ENCODE measurements at places on chromosomes 11 and 22.
A peak's percentile ranks its signal among the peaks of the same experiment; 100 is the strongest.

GRCh38 chr11:126423743-126424142 lies 68.3 kb downstream of the ST3GAL4 start:
- no peak for DNase-seq

GRCh38 chr11:1151366-1152315 lies 6.1 kb upstream of the MUC5AC start:
- DNase-seq: no peak

DNA sequence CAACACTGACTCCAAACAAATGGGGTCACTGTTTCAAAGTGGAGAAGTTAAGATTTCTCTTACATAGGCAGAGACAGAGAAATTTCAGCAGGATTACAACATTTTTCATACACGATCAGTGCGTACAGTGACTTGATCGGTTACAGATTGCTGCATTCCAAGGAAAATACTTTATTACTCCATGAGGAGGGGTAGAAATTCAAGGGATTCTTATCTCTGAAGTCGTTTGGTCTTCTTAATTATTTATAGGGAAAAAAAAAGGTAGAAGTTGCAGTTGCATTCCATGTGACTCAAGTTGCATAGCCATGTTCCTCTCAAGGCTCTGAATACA lies 10.7 kb upstream of the SMIM38 start:
- DNase-seq: no peak

DNA sequence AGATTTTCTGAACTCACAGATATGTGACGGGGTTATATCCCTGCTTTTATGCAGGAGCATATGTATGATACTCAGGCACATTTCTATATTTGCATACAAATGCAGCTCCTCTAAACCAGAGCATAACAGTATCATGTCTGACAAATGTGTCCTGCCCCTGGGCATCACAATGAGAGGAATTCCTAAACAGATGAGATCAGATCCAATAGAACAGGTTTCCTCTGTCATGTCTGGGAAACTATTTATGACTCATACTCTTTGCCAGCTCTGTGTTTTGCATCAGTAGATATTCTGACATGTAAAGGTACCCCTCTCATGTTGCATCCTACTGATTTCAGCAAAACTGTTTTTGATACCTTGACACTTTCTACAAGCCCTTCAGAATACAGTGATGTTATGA lies 29.4 kb downstream of the SYT9 start:
- DNase-seq: peak; percentile 3

DNA sequence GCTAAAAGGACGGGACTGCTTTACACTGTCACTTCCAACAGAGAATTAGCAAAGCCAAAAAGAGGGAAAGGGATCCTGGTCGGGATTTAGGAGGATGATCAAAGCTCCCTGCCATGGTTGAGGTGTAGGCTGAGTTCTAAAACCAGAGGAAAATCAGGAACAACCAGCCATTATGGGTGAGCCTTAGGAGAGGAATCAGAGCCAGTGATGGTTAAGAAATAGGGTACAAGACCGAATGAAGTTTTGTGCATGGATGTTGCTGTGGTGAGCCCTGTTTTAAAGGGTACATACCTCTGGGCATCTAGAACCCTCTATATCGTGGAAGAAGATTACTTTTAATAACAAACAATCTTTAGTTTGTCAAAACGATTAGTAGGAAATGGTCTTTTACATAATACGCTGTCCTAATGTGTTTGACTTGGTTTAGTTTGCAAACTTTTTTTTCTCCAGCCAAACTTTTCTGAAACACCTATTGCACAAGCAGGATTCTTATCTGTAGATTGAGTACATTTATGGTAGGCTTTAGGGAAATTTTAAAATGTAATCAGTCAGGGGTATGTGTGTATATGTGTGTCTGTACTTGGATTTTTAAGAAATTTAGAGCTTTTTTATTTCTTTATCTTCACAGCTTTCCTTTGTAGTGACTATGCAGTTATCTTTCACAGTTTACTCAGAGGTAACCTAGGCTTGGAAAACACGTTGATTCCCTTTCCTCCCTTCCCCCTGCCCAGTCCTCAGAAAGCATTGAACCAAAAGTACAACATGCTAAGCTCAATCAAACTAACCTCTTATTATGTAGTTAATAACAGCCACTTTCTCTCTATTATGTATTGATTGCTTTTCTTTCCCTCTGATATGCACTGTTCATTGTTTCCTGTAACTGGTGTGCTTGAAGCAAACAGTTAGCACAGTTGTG lies 26.8 kb downstream of the TRIM44 start:
- DNase-seq: no peak
